ENCODE measurements at places on chromosomes 2 and 18.
A peak's percentile ranks its signal among the peaks of the same experiment; 100 is the strongest.

GRCh38 chr2:236343400-236344161, 79.4 kb upstream of the ASB18 start:
- peak; percentile 45 for DNase-seq

DNA sequence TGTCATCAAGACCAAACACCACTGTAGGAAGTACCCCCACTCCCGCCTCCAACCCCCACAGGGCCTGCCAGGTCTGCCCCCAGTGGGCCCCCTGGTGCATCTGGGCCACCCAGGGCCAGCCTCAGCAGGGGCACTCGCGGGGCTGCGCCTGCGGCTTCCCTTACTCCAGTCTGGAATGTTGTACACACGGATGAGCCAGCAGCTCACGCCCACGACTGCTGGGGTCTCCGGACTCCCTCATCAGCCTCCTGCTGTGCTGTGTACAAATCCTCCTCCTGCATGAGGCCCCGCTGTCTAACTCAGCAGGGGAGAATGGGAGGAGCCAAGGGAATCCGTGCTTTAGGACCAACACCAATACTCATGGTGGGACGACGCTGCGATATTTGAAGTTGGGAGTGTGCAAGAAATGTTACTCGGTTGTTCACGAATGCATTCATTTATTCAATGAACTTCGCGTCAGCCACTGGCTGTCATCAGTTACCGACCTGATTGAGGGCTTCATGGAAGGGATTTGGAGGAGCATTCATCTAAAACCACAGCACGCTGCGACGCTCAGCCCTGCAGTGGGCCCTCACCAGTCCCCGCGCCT, 654 bp upstream of the ASB1 start:
- no peak for DNase-seq

GRCh38 chr2:32810909-32811495, 135.8 kb upstream of the LTBP1 start:
- DNase-seq: no peak

DNA sequence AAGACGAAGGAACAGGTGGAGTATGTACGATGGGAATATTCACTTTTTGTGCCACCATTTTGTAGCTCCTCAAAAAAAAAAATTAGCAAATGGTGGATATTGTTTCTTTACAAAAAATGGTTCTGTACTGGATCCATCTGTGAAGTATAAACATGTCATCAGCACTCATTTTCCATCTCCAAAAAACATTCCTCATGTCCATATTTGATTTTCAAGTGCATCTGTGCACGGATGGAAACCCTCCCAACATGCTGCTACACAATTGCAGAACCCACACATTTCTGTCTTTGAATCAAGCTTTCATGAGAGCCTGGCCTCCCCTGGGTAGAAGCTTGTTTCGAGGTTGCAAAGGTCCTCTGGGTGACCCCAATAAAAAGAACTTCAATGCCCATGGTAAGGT, 59.6 kb upstream of the ZEB2 start:
- no peak for DNase-seq

GRCh38 chr2:149562324-149562723, 25.3 kb downstream of the MMADHC start:
- DNase-seq: no peak

GRCh38 chr2:8502316-8502715, 179.5 kb upstream of the ID2 start:
- DNase-seq: no peak

DNA sequence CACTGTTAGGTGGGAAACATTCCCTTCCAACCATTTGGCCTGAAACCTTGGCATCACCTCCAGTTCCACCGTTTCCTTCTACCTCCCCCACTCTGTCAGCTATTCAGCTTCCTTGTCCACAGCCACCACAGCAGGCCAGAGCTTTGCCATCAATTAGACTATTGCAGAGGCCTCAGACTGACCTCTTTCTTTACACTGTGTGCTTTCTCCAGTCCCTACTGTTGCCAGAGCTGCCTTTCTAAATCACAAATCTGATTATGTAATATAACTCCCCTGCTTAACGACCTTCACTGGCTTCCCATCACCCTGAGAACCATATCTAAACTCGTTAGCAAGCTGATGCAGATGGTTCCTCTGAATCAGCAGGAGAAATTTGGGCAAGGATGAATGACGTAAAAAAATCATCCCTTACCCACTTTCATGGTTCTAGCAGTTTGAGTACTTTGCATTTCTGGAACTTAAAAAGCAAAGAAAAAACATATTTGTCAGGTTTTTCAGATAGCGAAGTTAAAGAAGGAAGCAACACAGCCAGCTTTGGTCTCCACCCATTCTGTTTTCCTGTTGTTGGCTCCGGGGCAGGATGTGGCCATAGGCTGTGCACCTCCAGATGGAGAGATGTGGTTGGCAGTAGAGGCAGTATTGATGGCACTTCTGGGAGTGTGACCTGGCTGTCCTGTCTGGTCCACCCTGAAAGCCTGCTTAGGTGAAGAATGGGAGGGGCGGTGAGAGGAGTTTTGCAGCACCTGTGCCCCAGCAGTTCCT, 422.1 kb downstream of the PARD3B start:
- DNase-seq: peak; percentile 51

- no peak for DNase-seq
These were observed 236.8 kb downstream of the ZBTB7C start for GRCh38 chr18:48172226-48173006.

DNA sequence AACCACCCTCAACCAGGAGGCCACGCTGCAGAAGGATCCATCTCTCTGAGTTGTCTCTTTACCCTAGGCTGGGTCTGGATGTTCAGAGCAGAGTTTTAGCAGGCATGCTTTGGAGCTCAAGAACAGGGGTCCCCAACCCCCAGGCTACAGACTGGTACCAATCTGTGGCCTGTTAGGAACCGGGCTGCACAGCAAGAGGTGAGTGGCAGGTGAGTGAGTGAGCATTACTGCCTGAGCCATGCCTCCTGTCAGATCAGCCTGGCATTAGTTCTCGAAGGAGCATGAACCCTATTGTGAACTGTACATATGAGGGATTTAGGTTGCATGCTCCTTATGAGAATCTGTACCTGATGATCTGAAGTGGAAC, 172.5 kb downstream of the UXS1 start:
- DNase-seq: no peak

DNA sequence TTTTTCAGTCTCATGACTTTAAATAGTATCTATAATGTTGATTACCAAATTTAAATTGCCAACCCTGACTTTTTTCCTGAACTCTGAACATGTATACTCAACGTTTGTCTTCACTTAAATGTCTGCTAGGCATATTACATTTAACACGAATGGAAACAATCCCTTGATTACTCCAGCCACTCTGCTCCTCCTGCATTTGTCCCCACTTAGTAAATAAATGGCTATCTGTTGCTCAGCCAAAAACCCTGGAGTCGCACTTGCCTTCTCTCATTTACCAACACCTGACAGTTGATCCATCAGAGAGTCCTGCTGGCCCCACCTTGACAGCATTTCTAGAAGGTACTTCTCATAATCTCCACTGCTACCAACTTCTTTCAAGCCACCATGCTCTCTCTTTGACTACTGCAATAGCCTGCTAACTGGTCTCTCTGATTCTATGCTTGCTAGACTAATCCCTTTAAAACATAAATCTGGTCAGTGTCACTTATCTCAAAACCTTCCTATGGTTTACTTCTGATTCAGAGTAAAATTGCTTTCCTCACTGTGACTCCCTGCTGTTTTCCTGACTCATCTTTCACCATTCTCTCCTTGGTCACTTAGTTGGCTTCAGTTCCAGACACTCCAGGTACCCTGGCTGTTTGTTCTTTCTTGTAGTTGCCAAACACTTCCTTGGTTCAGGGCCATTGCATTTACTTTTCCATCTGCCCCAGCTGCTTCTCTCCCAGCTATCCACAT, 31.9 kb downstream of the SPAG16 start:
- DNase-seq: no peak

GRCh38 chr2:144088863-144089262, 431.1 kb downstream of the ZEB2 start:
- no peak for DNase-seq

DNA sequence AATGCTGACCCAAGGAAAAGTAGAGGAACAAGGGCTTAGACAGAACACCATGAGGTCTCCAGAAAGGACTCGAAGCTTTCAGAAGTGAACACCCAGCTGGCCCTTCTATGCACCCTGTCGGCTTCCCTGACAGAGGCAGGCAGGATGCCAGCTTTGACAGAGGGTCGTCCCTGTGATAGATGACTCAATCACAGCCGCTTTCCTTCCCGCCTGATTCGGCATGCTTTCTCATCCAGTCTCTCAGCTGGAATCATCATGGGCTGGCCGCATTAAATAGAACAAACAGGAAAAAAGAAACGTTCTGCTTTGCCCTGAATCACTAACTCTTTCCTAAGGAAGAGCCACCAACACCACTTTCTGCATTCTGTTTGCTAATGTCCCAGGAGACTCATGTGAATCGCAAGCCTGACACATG, 140.3 kb upstream of the RAB12 start:
- DNase-seq: no peak

DNA sequence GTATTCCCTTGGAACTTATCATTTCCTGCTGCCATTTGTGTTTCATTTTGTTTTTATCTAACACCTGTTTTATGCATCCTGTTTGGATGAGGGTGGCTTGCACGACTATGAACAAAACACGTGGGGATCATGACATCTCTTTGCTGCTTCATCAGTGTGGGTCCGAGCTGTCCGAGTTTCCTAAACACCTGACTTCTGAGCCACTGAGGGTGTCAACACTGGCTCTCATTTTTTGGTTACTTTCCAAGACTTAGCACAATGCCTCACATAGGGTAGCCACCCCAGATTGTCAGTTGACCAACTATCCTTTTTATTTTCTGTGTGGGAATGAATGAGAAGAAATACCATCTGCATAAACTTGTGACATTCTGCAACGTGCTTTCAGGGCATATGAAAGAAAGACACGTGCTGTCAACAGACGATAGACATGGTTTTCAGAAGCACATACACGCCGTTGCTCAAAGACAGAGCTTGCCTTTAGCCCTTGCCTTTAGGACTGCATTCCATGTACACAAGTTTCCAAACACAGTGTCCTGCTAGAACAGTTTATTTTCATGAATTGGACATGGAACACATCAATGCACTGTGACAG, 166.7 kb downstream of the MYT1L start:
- no peak for DNase-seq

DNA sequence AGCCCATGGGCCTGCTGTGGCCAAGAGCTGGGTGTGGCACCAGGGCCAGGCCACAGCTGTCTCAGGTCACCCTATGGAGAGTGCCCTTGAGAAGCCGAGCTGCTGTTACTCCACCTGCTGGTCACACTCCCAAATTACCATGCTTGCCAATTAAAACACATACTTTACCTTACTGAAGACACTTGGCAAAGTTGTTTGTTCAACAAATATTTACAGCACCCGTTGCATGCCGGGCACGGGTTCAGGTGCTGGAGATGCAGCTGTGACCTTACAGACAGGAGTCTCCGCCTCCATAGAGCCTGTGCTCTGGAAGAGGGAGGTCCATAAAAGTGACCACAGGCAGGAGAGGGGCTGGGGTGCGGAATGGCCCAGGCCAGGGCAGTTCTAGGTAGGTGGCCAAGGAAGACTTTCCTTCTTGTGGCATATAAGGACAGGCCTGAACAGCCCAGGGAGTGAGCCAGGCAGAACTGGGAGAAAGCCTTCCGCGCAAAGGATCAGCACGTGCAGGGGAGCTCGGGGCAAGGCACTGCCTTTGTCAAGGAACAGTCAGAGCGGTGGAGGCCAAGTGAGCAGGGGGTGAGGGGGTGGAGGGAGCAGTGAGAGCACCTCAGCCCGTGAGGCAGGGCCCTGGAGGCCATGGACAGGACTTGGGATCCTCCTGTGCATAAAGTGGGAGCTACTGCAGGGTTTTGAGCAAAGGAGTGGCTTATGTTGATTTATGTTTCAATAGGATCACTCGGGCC, 23.6 kb upstream of the RBM44 start:
- no peak for DNase-seq

DNA sequence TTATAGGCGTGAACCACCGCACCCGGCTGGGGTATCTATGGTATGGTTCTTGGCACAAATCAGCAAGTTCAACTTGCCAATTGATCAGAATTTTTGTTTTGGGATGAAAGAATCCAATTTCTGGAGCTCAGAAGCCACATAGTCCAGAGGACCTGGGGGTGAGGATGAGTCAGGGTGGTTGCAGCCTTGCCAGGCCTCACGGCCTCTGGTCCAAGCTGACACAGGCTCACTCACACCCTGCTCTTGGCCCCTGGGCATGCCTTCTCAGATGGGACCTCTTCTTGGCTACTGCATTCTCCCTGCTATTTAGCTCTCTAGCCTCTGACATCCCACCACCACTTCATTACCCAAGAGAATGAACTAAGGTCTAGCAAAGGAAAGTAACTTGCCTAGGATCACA, 16.3 kb downstream of the CAPG start:
- no peak for DNase-seq

DNA sequence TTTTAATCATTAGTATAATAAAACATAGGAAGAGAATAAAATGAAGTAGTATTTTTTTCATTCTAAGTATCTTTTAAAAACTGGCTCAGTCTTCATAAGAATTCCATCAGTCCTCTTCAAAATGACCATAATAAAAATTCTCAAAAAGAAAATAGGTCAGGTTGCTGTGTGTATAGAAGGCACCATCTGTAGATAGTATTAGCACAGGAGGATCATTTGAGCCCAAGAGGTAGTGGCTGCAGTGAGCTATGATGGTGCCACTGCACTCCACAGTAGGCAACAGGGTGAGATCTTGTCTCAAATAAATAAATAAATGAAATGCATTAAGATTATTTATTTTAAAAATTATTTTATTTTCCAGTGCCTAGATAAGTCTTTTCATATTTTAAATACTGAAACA, 475.8 kb downstream of the ZNF804A start:
- no peak for DNase-seq

GRCh38 chr2:177758591-177759371, 313.8 kb downstream of the PDE11A start:
- DNase-seq: no peak

- DNase-seq: no peak
These were observed 11.5 kb upstream of the RNU2-63P start for GRCh38 chr2:88027697-88028389.

DNA sequence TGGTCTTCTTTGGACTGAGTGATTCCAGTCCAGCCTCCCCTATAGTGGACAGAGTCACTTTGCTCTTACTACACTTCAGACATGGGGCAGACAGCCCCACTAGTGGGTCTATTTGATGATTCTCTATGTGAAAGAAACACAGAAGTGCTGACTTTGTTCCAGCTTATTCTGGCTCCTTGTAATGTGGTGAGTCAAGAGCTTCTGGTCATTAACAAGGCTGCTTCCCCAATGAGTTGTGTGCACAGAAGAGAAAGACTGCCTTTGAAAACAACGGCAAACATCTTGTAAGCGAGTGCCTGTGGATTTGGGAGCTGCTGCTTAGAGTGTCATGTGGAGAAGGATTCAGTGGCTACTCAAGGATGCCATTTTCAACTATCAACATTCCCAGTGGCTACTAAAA, 39.1 kb downstream of the RMC1 start:
- DNase-seq: no peak

GRCh38 chr2:236286873-236287545, 22.8 kb upstream of the ASB18 start:
- no peak for DNase-seq

- DNase-seq: no peak
These were observed 99.8 kb upstream of the FZD7 start for GRCh38 chr2:201933792-201934237.

GRCh38 chr2:147424766-147425165, 420.1 kb upstream of the ACVR2A start:
- DNase-seq: no peak

GRCh38 chr2:175143678-175144077, 24.3 kb downstream of the ATF2 start:
- no peak for DNase-seq

- DNase-seq: no peak
These were observed 1.7 kb downstream of the RTN4 start for GRCh38 chr2:55048508-55049042.

GRCh38 chr2:72292433-72292832, 144.8 kb upstream of the CYP26B1 start:
- no peak for DNase-seq

- no peak for DNase-seq
These were observed 1.7 kb downstream of the TRAF3IP1 start for GRCh38 chr2:238322001-238322411.
